ENCODE measurements at places on chromosomes 16 and 17.

DNA sequence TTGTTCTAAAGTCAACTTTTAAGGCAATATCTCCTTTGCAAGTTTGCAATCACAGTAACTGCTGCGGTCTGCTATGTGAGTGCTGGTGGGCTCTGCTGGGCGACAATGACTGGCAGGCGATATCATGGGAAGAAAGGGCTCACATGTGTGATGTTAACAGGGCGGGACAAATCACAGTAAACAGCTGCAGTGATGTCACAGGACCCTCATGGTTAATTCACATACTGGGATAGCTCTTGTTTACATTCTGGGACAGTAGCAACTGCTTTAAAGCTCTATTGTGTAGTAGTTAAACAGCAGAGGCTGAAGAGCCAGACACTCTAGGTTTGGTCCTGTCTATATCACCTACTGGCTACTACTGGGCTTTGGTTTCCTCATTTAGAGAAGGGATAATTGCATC is 257.2 kb upstream of the ASIC2 start:
- DNase-seq = no peak

GRCh38 chr16:58507963-58508670 is 7.2 kb upstream of the SETD6 start:
- no peak for DNase-seq

DNA sequence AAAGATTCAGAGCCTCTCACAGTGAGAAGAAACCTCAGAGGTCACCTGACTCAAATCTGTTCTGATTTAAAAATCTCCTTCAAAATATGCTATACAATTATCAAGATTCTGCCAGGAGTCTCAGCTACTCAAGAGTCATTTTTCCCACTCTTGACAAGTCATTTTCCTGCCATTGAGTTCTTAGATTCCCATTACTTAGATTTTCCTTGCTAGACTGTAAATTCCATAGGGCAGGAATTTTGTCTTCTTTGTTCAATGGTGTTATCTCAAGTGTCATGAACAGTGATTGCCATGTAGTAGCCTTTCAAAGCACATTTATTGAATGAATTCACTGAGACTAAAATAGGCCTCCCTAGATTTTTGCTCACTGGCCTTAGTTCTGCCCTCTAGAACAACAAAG is 95.9 kb downstream of the PCTP start:
- DNase-seq = no peak

DNA sequence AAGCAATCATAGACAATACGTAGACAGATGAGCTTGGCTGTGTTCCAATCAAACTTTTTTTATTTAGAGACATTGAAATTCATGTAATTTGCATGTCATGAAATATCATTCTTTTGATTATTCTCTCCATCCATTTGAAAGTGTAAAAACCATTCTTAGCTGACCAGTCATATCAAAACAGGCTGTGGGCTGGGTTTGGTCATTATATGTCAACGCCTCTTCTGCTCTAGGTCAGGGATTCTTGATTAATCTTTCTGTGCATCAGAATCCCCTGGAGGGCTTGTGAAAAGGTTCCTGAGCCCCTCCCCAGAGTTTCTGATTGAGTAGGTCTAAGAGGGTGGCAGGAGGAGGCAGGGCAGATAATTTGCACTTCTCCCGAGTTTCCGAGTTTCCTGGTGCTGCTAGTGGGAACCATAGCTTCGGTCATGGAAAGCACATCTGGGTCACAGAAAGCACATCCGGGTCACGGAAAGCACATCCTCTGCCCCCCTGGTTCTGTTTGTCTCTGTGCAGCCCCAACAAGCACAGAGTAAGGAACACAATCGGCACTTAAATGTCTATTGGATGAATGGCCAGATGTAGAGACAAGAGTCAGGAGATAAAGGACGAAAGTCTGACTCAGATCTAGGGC is 16.4 kb downstream of the PIMREG start:
- DNase-seq = no peak

DNA sequence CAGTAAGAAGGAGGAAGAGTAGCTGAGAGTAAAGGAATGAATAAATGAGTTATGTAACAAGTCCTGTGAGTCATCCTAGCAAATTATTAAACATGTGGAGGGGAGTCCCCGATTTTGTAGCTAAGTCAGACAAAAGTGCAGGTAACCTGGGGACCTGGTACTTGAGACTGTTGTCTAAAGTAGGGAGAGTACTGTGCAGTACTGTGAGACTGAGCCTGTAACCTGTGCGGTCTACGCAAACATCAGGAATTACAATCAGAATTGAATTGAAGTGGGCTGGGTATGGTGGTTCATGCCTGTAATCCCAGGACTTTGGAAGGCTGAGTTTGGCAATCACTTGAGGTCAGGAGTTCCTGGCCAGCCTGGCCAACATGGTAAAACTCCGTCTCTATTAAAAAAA is 35.7 kb downstream of the IKZF3 start:
- no peak for DNase-seq

DNA sequence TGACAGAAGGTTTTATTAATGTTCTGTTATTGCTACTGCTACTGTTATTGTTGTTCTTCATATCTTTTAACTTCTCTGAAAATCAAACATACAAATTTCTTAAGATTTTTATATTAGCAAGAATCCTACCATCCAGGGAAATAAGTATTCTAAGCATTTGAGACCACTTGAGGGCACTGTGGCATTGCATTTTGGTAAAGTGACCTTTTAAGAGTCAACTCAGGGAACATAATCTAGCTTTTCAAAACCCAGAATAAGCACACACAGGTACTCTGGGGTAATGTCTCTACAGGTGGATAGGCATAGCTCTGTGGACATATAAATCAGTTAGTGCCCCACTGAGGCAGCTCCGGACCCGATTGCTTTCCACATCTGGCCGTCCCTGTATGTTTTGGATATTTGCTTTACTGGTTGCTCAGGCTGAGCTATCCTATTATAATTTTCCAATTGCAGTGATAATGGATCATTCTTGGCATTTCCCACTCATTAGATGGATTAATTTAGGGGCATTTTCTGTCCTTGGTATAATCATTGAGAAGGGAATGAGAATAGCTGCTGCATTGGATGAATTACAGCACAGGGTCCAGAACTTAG is 1425.1 kb upstream of the CDH8 start:
- DNase-seq = no peak

DNA sequence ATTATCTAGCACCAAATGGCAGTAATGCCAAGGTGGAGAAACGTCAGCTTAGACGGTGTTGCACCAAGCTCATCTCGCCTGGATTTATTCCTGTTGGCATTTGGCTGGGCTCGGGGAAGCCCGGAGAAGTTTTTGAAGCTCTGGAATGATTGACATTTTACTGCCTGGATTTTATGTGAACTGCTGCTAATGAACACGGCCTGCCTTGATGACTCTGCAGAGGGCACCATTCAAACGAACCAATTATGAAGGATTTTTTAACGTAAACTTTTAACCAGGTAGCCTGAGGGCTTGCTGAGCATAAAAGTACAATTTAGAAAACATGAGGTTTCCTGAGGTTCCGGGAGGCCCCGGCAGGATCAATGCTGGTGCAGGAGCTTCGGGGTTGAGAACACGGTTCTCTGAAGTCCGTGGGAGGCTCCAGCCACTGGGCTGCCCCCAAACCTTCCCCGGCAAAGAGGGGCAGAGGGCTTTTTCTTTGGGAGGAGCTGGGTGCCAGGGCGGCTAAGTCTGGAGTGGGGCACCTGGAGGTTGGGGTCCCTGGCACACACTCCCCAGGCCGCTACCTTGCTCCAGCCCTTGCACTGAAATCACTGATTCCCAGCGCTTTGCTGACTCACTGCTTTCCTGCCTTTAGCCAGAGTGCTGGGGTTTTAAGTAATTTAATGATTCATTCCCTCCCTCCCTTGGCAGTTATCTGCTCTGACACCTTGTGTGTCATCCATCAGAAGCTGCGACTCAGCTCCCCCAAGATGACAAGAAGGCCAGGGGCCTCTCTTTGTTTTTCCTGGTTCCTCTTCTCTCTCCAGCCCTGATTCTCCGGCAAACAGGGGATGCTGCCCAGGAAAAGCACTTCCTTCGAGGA is 161.2 kb upstream of the IRX3 start:
- DNase-seq = no peak

- DNase-seq = no peak
Observed at GRCh38 chr16:46839986-46840443, 9.0 kb upstream of the C16orf87 start.

GRCh38 chr17:80252871-80253270 is 7.8 kb upstream of the RNF213 start:
- DNase-seq = peak; percentile 85

GRCh38 chr17:67725373-67725791 is 7.6 kb downstream of the NOL11 start:
- no peak for DNase-seq

DNA sequence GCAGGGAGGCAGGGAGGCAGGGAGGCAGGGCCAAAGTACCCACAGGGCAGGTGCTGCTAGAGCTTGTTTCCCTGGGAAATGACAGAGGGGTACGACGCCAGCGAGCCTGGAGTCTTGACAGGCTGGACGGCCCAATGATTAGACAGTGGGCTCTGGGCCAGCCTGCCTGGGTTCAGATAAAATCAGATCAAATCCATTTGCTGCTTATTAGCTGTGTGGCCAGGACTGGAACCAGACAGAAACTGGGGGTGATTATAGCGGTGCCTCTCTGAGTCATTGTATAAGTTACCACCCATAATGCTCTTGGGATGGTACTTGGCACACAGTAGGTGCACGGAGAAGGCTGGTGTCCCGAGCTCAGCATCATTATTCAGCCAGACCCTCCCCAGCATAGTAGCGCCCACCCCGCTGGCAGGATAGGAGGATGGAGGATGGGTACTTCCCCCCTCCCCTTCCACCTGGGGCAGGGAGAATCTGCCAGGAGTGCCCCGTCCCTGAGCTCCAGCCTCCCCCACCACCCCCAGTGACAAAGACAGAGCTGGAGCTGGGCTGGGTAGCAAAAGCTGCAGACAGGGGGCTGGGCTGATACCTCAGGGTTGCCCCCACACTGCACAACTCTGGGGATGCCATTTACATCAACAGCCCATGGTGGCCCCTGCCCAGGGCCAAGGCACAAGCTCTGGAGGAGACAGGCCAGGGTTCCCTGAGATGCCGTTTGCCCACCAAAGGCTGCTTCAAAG is 77.6 kb upstream of the TNRC6C start:
- no peak for DNase-seq

DNA sequence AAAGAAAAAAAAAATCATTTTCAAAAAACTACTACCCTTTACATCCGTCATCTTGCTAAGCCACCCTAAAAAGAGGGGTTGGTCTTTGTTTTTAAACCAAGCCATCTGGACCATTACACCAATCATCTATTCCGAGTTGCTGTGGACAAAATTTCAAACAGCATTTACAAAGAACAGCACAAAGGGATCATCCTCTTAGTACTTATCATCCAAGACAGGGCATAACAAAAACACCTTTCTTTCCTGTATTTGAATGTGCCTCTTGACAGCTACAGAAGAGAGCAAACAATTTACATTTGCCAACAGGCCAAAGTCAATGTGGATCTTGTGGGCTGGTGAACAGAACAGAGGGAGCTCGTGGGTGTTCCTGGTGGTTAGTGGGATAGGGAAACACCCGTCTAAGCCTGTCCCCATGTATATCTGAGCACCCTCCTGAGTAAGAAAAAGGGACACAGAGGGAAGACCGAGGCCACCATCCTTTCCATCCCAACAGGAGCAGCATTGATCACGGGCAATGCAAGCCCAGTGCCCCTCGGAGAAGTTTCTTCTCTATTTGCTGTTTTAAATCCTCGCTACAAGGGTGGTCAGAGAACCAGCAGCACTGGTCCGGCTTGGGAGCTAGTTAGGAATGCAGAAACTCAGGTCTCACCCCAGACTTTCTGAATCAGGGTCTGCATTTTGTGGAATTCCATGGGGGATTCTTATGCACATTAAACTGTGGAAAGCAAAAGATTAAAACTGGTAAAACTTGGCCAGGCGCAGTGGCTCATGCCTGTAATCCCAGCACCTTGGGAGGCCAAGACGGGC is 1.9 kb downstream of the SLC39A11 start:
- no peak for DNase-seq

- DNase-seq = no peak
Observed at GRCh38 chr17:8806926-8807550, 7.9 kb upstream of the MFSD6L start.

GRCh38 chr16:11100239-11100750 is 155.7 kb downstream of the SOCS1 start:
- DNase-seq = peak; percentile 54

DNA sequence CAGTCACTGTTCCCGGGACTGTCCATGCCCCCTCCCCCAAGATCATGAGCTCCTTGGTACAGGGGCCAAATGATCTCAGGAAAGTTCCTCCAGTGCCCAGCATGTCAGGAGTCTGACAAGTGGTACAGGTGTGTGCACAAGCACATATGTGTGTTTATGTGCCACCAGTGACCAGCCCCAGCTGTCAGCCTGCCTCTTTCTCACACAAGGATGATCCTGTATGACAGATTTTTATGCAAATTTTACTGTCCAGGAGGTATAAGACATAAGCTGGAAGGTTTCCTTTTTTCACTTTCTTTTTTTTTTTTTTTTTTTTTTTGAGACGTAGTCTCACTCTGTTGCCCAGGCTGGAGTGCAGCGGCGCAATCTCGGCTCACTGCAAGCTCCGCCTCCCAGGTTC is 31.4 kb upstream of the GFOD2 start:
- no peak for DNase-seq

DNA sequence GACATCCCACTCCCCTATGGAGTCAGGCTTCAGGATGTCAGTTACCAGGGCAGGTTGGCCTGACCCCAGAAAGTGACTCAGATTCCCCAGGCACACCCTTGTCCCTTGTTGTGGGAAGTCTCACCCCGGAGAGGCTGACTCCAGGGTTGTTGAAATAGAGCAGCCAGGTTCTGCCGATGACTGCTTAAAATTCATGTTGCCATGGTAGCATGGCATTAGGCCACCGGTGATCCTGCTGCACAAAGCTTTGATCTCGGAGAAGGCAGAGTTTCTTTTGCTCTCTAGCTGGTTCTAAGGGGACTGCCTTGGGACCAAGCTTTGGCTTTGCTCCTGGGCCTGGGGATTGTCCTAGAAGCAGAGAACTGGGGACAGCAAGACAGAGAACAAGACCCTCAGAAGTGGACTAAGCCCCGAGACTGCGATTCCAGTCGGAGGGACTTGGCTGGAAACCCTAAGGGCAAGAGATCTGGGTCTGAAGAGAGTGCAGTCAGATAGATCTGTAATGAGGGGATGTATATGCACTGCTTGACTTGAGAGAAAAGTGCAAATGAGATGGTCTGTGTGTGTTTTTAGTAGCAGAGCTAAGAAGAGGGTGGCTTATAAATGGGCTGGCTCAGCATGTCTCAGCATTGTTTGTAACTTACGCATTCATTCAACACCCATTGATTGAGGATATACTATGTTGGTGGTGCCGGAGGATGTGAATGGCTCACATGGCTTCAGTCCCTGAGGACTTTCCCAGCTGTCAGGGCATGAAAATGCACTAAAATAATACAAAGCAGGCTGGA is 106.9 kb downstream of the RGS9 start:
- DNase-seq = no peak

- no peak for DNase-seq
Observed at GRCh38 chr17:37483311-37484039, 6.2 kb upstream of the DUSP14 start.

DNA sequence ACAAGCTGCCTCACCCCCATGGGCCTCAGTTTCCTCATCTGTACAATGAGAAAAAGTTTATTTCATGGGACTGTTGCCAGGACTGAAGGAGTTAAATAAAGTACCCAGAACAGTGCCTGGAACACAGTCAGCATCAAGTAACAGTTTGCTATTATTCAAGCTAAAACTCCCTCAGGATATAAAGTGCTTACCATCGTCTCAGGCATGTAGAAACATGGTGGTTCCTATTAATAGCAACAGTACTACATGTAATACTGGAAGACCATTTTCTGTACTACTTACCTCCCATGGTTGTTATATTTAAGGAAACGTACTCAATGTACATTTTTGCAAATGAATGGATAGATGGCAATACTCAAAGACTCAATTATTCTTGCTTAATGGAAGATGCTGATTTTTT is 93.4 kb downstream of the NCOR1 start:
- no peak for DNase-seq

- DNase-seq = no peak
Observed at GRCh38 chr16:71464231-71464630, 2.2 kb upstream of the ZNF23 start.

Data from stimulated activated CD8-positive, alpha-beta memory T cell treated with anti-CD3 and anti-CD28 coated beads, Interleukin-7, amount 100 ng/mL, for 48 hours (primary cell).